ENCODE measurements at places on chromosomes 7 and 10. TPM values are rescaled to one million over a fixed set of nuclear protein-coding genes. Genes with fewer than 3 reads are reported as not detected.

DNA sequence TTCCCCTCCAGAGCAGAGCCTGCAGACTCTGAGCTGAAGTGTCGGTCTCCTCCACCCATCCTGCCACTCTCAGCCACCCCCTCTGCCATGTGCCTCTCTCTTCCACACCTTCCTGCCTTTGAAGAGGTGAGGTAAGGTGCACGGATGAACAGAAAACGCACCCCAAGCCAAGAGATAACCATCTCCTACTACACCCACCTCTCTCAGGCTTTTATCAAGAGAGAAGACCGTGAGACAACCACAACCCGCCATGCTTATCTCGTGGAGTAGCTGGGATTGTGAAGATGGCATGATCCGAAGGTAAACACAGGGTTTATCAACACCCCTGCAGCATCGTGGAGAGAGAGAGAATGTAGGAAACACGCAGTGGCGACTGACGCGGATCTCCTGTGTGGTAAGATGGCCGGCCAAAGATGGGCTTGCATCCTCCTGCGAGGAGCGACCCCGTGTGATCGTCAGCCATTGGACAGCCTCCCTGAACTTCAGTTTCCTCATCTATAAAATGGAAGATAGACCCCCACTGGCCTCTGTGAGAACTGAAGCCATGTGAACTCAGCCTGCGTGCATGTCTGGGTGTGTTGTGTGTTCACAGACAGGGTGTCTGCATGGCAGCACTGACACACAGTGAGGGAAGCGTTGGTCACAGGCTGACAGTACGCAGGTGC, 219.0 kb downstream of the DIP2C start:
- H3K27me3 ChIP-seq, result no peaks in the 10 kb centered on the region
- H3K27ac ChIP-seq, result no peak overlapping the region
- no peaks in the 10 kb centered on the region for H3K4me1 ChIP-seq
- DNase-seq, result no peak
- peaks cover 46% of the 10 kb centered on the region for H3K36me3 ChIP-seq
- no peak overlapping the region for H3K4me3 ChIP-seq

DNA sequence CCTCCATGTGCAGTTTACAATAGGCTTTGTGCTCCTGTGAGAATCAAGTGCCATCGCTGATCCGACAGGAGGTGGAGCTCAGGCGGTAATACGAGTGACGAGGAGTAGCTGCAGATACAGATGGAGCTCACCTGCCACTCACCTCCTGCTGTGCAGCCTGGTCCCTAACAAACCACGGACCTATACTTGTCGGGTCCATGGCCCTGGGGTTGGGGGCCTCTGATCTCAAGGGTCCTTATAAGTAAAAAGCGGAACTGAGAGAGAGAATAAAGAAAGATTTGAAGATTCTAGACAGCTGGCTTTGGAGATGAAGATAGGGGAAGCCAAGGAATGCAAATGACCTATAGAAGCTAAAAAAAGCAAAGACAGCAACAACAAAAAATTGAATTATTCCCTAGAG, 130.6 kb downstream of the PLXDC2 start:
- no peak overlapping the region for H3K4me3 ChIP-seq
- H3K4me1 ChIP-seq, result peaks cover 7% of the 10 kb centered on the region
- H3K27me3 ChIP-seq, result no peaks in the 10 kb centered on the region
- peaks cover 7% of the 10 kb centered on the region for H3K36me3 ChIP-seq
- H3K27ac ChIP-seq, result no peak overlapping the region

- H3K27me3 ChIP-seq, result peaks cover 48% of the 10 kb centered on the region
- H3K27ac ChIP-seq, result no peak overlapping the region
- no peaks in the 10 kb centered on the region for H3K36me3 ChIP-seq
- H3K4me1 ChIP-seq, result peaks cover 10% of the 10 kb centered on the region
These were observed 2.8 kb upstream of the CDH23 start for GRCh38 chr10:71393841-71394475.

- H3K4me3 ChIP-seq, result no peak overlapping the region
- no peaks in the 10 kb centered on the region for H3K27me3 ChIP-seq
- H3K27ac ChIP-seq, result no peak overlapping the region
- no peaks in the 10 kb centered on the region for H3K36me3 ChIP-seq
These were observed 537.6 kb downstream of the TCERG1L start for GRCh38 chr10:130773941-130774340.

- H3K27ac ChIP-seq, result no peak overlapping the region
- H3K4me1 ChIP-seq, result peaks cover 3% of the 10 kb centered on the region
- H3K4me3 ChIP-seq, result no peak overlapping the region
These were observed 25.1 kb upstream of the AOAH start for GRCh38 chr7:36749282-36749960.

- H3K4me1 ChIP-seq, result no peaks in the 10 kb centered on the region
- DNase-seq, result no peak
- no peak overlapping the region for H3K27ac ChIP-seq
- H3K36me3 ChIP-seq, result peaks cover 2% of the 10 kb centered on the region
These were observed 13.1 kb downstream of the AVPI1 start for GRCh38 chr10:97673736-97674525.

GRCh38 chr10:67606572-67606971, 89.4 kb downstream of the CTNNA3 start:
- peaks cover 40% of the 10 kb centered on the region for H3K4me1 ChIP-seq
- H3K27ac ChIP-seq, result no peak overlapping the region
- no peak overlapping the region for H3K4me3 ChIP-seq

THSD7A gene
- 5.5 TPM for total RNA-seq

Data from neural crest cell (in vitro differentiated cells).